ENCODE measurements at places on chromosomes 12 and 14.

DNA sequence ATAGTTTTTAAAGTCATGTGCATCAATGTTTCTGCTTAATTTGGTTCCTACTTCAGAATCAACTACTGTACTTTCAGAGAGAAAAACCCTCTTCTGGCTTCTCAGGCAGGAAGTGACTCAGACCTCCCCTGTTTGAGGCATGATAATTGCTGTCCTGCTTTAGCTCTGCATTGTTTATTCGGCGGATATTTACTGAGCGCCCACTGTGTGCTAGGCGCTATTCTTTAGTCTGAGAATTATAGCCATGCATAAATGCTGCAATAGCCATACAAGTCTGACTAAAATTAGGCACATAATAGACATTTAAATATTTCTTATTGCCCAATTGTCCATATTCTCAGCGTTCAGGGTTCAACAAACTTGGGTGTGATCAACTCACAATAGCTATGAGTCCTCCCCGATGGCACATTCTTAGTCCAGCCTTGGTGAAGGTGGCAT, 6.1 kb upstream of the AMIGO2 start:
- DNase-seq: no peak

DNA sequence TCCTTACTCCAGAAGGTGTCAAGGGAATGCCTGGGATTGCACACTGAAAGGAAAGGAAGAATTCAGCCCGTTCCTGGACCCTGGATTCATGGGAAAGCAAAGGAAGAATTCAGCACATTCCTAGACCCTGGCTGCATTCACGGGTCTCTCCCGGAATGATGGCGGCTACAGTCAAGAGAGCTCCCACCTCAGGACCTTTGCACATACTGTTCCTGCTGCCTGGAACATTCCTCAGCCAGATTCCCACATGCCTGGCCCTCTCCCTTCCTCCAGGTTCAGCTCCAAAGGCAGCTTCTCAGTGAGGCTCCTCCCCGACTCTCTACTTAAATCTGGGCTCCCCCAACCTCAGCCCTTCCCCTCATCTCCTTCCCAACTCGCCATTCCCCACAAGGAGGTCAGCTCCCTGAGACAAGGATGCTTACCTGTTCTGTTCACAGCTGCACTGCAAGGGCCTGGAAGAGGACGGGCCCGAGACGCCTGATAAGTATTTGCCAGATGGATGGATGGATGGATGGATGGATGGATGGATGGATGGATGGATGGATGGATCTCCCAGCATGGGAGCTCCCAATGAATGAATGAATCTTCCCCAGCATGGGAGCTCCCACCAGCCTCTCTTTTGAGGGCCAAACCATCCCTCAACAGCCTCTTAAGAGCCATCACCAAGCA, 77.4 kb downstream of the NCOR2 start:
- DNase-seq: no peak

GRCh38 chr12:69042970-69043369, 110.0 kb upstream of the CPM start:
- no peak for DNase-seq

DNA sequence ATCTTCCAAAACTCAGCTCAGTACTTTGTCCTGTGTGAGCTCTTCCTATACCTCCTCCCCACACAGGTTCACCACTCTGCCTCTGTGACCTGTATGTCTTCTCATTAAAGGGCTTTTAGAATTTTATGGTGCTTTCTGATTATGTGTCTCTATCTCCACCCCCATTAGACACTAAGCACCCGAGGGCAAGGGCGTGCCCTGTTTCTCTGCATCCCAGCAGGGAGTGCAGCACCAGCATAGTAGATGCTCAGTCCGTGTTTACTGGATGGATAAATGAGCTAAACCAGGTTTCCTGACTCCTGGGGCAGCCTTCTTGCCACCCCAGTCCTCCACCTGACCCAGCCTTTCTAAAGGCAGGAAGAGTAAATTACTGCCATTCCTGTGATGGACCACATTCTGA, 333.8 kb downstream of the CACNA1C start:
- DNase-seq: no peak

GRCh38 chr14:105205673-105206208, 24.6 kb upstream of the NUDT14 start:
- DNase-seq: no peak

GRCh38 chr14:92668276-92668973, 80.0 kb downstream of the LGMN start:
- DNase-seq: no peak

GRCh38 chr12:110058875-110059615, 10.7 kb upstream of the C12orf76 start:
- no peak for DNase-seq

- DNase-seq: no peak
Measured at GRCh38 chr14:27623782-27624181, 1025.9 kb upstream of the NOVA1 start.
